ENCODE measurements at places on chromosomes 11 and 22. TPM values are rescaled to one million over a fixed set of nuclear protein-coding genes. Genes with fewer than 3 reads are reported as not detected.

Gene TTC36
- not detected for total RNA-seq

Gene SELENOO
- 11.5 TPM for total RNA-seq

Gene LRRN4CL
- total RNA-seq, result 0.02 TPM

Gene OR51E1
- total RNA-seq, result not detected

Gene OSM
- 4.8 TPM for total RNA-seq

Gene GRM5
- not detected for total RNA-seq

Gene CDC42BPG
- total RNA-seq, result not detected

Gene OR4C12
- total RNA-seq, result not detected

Gene DGAT2
- 3.9 TPM for total RNA-seq

Gene UBQLN3
- not detected for total RNA-seq

All from NCI-H460 (cell line).